ENCODE measurements at places on chromosomes 5 and 9.

DNA sequence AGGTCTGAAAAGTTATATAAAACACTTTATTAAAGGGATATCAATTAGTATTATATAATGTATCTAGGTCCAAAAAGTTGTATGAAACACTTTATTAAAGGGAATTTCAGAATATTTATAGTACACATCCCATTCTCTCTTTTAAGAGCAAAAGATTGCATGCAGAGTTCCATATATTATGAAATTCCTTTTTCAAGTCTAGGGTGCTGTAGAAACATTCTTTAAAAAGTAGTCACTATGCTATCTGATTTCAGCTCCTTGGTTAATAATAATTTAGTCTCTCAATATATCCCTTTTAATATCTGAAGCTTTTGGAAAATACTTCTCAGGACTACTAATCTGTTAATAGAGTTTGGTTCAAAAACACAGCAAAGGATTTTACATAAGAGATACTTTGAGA, 1496.1 kb upstream of the C9orf72 start:
- DNase-seq, result no peak

- DNase-seq, result no peak
These were observed 14.7 kb downstream of the LHX3 start for GRCh38 chr9:136190237-136190601.

GRCh38 chr9:16294133-16294770, 576.2 kb downstream of the BNC2 start:
- DNase-seq, result no peak

DNA sequence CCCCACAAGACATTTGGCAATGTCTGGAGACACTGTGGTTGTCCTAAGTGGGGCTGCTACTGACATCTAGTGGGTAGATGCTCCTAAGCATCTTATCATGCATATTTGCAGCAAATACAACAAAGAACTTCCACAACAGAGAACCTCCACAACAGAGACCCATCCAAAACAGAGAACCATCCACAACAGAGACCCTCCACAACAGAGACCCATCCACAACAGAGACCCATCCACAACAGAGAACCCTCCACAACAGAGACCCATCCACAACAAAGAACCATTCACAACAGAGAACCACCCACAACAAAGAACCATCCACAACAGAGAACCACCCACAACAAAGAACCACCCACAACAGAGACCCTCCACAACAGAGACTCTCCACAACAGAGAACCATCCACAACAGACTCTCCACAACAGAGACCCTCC, 32.8 kb downstream of the ARPC5L start:
- DNase-seq, result peak; percentile 65

DNA sequence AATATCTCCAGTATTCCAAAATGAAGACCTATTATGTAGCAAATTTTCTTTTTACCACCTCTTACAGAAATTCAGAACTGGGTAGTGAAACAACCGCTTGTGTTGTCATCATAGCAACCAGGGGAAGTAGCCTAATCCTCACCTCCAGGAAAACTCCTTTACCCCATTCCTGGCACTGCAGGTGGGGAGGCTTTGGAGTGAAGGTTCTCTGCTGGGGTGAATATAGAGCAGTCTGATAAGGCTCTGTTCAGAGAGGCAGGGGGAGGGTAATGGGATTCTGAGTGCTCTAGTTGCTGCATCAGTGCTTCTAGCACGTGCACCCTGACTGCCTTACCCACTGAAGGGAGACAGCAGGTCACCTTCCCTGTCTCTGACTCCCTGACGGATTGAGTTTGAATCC, 116.2 kb downstream of the MAN2A1 start:
- DNase-seq, result no peak

- DNase-seq, result no peak
These were observed 739 bp upstream of the SPINK7 start for GRCh38 chr5:148311484-148311883.

DNA sequence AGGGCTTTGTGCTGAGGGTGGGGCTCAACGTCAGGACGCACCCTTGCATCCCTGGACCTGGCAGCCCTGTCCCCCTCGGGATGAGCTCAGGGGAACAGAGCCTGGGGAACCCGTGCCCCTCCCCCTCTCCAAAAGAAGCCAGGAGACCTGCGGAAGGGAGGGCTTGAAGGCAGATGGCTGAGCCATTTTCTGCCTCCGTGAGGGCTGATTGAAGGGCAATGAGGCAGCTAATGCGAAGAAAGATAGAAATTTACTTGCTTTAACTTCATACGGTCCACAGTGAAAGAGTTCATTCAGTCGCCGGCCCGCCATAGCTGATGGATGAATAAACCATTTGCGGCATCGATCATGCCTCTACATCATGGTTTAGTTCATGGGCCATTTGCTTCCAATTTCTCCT, 28.8 kb downstream of the ASS1 start:
- no peak for DNase-seq

DNA sequence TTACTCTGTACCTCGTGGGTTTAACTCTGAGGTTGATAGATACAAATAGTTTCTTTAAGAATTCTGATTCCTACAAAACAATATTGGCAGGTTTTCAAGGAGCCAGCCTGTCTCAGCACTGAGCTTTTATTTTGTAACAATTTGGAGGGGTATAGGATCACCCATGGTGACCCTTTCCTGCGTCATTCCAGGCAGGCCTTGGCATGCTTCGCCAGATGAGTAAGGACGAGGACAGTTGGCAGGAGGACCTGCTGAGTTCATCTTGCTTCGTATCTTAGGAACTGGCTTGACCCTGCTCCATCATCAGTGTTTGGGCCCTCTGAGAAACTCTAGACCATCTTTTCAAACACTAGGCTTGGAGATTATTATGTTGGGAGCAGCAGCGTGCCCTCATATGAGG, 17.9 kb downstream of the ZNF462 start:
- DNase-seq, result no peak

DNA sequence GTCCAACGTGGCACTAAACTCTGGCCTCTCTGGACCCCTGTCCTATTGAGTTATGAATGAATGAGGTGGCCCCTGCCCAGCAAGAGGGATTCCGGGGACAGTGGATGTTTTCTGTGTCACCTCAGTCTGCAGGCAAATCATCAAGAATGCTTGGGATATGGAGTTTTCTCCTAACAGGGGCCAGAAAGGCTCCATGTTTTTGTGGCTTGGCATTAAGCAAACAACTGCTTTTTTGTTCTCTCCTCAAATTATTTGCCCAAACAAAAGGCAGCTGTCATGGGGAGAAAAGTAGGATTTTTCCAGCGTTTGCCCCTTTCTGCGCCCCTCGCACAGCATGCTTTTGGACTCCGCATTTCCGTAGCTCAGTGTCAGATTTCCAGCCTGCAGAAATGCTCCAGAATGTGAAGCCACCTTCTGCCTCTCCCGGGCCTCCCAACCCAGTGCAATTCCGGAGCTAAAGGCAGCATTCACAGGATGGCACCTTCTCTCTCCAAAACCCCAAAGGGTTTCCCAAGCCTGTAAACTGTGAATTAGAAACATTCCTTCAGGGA, 553.3 kb downstream of the CCDC171 start:
- no peak for DNase-seq

- no peak for DNase-seq
These were observed 10.5 kb downstream of the PJA2 start for GRCh38 chr5:109399092-109399759.

GRCh38 chr9:131478421-131478868, 24.3 kb upstream of the POMT1 start:
- DNase-seq, result peak; percentile 40

- DNase-seq, result no peak
These were observed 10.5 kb downstream of the CSF1R start for GRCh38 chr5:150075806-150076205.

All from stimulated activated naive CD4-positive, alpha-beta T cell (primary cell).